Activated T-helper 17 cell treated with anti-CD3 and anti-CD28 coated beads, Interleukin-2, amount 50 U/mL, for 72 hours (primary cell): ENCODE measurements at places on chromosomes 6 and 20. TPM values are rescaled to one million over a fixed set of nuclear protein-coding genes. Genes with fewer than 3 reads are reported as not detected.
A peak's percentile ranks its signal among the peaks of the same experiment; 100 is the strongest.

Gene ADTRP
- total RNA-seq = 81.3 TPM

Gene VSTM2L
- total RNA-seq = not detected

Gene F13A1
- total RNA-seq = not detected

Gene EDEM2
- 22.9 TPM for total RNA-seq

Gene TNF
- 69.5 TPM for total RNA-seq

Gene FERMT1
- total RNA-seq = 0.13 TPM

Gene ZFP64
- total RNA-seq = 12.8 TPM

Gene EHMT2
- 55.3 TPM for total RNA-seq

Gene STX11
- total RNA-seq = 25.9 TPM

Gene CLPSL1
- total RNA-seq = not detected

Gene DHX35
- total RNA-seq = 13.4 TPM

Gene SLA2
- total RNA-seq = 42.4 TPM

GRCh38 chr6:74964871-74965441, 240.9 kb downstream of the COL12A1 start:
- no peak overlapping the region for H3K4me3 ChIP-seq
- H3K27ac ChIP-seq = no peak overlapping the region
- H3K4me1 ChIP-seq = no peaks in the 10 kb centered on the region
- no peaks in the 10 kb centered on the region for H3K36me3 ChIP-seq
- H3K27me3 ChIP-seq = no peaks in the 10 kb centered on the region

DNA sequence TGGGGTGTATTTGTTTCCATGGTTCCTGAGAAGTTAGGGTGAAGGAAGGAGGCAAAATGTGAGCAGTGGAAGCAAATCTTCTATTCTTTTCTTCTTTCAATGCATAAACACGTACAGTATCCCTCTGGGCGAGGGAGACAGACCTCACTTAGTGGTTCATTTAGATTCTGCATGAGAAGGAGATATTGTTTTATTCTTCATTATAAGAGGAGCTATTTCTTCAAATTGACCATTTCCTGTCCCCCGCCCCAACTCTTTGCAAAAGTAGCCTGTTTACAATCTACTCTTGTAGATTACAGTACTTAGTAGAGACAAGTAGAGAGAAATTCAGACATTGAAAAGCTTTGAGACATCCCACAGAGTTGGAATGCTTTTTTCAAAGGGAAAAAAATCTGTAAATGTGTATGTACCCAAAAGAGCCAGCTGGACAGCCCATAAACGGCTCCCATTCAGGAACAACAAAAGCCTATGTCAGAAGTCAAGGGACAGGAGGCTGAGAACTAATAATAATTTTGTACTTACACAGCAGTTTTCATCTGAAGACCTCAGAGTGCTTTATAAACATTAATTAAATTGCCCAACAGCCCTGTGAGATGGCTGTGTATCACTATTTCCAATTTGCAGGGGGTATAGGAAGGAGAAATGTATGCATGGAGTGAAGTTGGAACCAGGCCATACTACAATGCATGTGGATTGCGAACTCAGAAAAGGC, 23.9 kb downstream of the CD83 start:
- H3K4me1 ChIP-seq = peaks cover 4% of the 10 kb centered on the region
- H3K4me3 ChIP-seq = no peak overlapping the region
- no peaks in the 10 kb centered on the region for H3K27me3 ChIP-seq
- no peak overlapping the region for H3K27ac ChIP-seq
- ATAC-seq = no peak

DNA sequence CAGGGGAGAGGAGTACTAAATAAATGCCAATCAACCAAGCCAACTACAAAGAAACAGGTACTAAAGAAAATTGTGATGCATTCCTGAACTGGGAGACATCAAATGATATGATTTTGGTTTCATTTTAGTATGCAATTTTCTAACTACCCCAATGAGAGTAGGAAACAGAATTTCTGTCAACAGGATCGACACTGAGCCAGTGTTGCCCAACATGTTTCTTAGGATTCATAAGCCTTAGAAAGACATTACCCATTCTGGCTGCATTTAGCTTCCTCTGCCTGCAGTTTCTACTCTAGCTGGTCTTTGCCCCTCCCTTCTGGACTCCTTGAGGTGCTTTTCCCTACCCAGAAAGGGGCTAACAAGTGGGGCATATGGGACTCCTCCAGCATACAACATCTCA, 49.8 kb downstream of the KCTD20 start:
- no peak for ATAC-seq
- H3K4me3 ChIP-seq = no peak overlapping the region
- peaks cover 10% of the 10 kb centered on the region for H3K4me1 ChIP-seq
- H3K27me3 ChIP-seq = no peaks in the 10 kb centered on the region

GRCh38 chr6:34441526-34441925, 15.7 kb upstream of the RPS10 start:
- no peak for ATAC-seq
- H3K27ac ChIP-seq = no peak overlapping the region
- no peaks in the 10 kb centered on the region for H3K27me3 ChIP-seq
- no peaks in the 10 kb centered on the region for H3K36me3 ChIP-seq
- H3K4me1 ChIP-seq = no peaks in the 10 kb centered on the region
- H3K4me3 ChIP-seq = no peak overlapping the region

DNA sequence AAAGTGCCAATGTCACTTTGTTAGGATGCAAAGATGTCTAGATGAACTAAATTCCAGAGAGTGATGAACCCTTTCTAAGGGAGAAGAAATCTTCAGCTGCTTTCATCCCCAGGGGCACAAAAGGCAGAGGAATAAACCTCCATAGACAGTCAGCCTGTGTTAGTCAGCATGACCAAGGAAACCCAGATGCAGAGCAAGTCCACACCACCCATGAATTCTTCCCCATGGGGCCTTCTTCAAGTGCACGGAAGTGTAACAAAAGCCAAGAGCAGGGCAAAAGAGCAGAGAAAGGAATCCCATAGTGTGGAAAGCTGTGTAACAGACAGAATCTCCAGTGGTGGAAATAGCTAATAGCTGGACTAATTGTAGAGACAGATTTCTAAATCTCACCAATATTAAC, 50.0 kb downstream of the DCDC2 start:
- H3K27me3 ChIP-seq = peaks cover 15% of the 10 kb centered on the region
- H3K4me3 ChIP-seq = no peak overlapping the region
- H3K27ac ChIP-seq = no peak overlapping the region

DNA sequence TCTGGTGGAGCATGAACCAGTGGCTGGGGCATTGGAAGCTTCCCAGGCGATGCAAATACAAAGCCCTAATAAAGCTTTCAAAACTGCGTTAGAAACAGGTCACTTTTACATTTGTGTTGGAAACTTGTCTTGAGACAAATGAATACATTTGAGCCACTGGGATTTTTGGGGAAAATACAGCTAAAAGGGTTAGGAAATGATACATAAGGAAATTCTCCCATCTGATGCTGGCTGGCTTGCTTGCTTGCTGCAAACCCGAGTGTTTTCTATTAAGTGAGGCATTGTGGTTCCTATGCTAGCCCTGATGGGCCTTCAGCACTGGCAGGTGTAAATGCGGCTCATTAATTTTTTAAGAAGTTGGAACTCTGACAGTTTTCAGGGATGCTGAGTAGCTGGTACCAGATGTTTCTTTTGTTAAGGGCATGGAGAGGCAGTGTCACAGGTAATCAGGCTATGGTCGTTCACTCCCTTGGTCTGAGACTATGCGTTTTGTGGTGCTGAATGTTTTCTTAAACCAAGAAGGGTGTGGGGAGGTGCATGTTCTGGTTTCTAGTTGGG, 35.2 kb downstream of the RREB1 start:
- peak overlapping the region; percentile 23 for H3K4me3 ChIP-seq
- H3K4me1 ChIP-seq = peaks cover 47% of the 10 kb centered on the region
- no peaks in the 10 kb centered on the region for H3K36me3 ChIP-seq
- no peak overlapping the region for H3K27ac ChIP-seq
- no peaks in the 10 kb centered on the region for H3K27me3 ChIP-seq
- ATAC-seq = no peak

GRCh38 chr6:144285798-144286502, 815 bp downstream of the UTRN start:
- peak; percentile 53 for ATAC-seq
- H3K4me1 ChIP-seq = peaks cover 8% of the 10 kb centered on the region
- peak overlapping the region; percentile 83 for H3K27ac ChIP-seq
- H3K27me3 ChIP-seq = peaks cover 2% of the 10 kb centered on the region
- H3K4me3 ChIP-seq = peak overlapping the region; percentile 84

GRCh38 chr20:43023836-43024235, 165.9 kb downstream of the PTPRT start:
- no peak overlapping the region for H3K4me3 ChIP-seq
- H3K4me1 ChIP-seq = no peaks in the 10 kb centered on the region
- H3K27me3 ChIP-seq = no peaks in the 10 kb centered on the region
- H3K27ac ChIP-seq = no peak overlapping the region
- ATAC-seq = no peak

GRCh38 chr6:46947497-46947896, 25.8 kb upstream of the ADGRF5 start:
- no peaks in the 10 kb centered on the region for H3K36me3 ChIP-seq
- H3K4me1 ChIP-seq = no peaks in the 10 kb centered on the region
- ATAC-seq = no peak

- H3K4me3 ChIP-seq = no peak overlapping the region
- ATAC-seq = no peak
- no peaks in the 10 kb centered on the region for H3K4me1 ChIP-seq
- H3K27ac ChIP-seq = no peak overlapping the region
- no peaks in the 10 kb centered on the region for H3K36me3 ChIP-seq
These were observed 4.4 kb downstream of the MYLK2 start for GRCh38 chr20:31823360-31824124.

DNA sequence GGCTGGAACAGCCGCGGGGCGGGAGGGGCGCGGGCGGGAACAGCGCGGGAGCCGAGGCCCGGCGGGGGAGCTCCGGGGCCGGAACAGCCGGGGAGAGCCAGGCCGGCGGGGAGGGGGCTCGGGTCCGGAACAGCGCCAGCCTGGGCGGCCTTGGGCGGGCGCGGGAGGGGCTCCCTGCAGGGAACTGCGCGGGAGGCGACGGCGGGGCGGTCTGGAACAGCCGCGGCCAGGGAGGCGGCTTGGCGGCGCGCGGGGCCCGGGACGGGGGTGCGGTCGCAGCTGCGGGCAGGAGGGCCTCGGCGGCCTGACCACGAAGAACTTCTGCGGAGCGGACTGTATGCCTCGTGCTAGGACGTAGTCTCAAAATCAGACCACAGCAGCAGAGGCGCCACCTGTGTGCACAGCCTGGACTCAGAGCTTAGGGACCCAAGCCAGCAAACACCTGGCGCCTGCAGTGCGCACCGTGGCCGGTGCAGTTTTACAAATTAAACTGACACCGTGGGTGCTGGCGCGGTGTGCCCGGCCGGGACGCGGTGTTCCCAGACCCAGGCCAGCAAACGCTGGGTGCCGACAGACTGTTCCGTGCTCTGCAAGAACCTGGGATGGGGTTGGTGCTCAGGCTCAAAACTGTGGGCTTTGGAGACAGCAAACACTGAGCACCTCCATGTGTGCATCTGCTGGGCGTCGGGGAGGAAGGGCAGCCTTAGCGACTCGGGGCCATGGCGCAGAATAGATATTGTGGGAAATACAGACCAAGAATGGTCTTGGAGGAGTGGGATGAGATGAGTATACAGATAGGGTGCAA, 572 bp downstream of the ZNF341 start:
- H3K4me1 ChIP-seq = peaks cover 13% of the 10 kb centered on the region
- ATAC-seq = peak; percentile 73
- H3K27me3 ChIP-seq = no peaks in the 10 kb centered on the region
- no peak overlapping the region for H3K27ac ChIP-seq
- no peaks in the 10 kb centered on the region for H3K36me3 ChIP-seq

DNA sequence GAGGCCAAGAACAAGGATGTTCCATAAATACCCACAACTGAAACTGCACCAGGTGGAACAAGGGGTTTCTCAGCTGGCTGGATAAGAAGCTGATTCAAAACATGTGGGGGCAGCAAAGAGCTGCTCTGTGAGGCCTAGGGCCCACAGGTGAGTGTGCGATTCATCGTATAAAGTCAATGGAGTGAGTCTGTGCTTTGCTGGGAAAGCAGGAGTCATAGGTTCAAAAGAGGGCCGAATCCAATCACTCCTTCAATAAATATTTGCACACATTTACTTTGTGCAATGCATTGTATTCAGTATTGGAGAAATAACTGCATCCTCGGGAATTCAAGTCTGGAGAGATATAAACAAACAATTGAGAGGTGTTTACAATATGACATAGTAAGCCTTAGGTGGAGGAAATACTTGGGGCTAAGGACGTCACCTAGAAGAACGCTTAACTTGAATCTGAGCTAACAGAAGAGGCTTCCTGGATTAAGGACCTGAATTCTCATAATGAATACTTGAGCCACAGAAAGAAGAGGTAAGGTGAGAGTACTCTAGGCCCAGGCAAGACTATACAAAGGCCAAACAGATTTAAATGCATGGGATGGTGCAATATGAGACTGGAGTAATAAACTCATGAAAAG, 83.7 kb upstream of the TMEM30A start:
- H3K4me1 ChIP-seq = no peaks in the 10 kb centered on the region
- no peak overlapping the region for H3K27ac ChIP-seq
- no peak for ATAC-seq
- H3K4me3 ChIP-seq = no peak overlapping the region
- H3K36me3 ChIP-seq = no peaks in the 10 kb centered on the region

GRCh38 chr20:18431206-18431605, 35.6 kb downstream of the DZANK1 start:
- no peaks in the 10 kb centered on the region for H3K36me3 ChIP-seq
- H3K4me1 ChIP-seq = no peaks in the 10 kb centered on the region
- no peak for ATAC-seq
- H3K27me3 ChIP-seq = no peaks in the 10 kb centered on the region
- H3K27ac ChIP-seq = no peak overlapping the region
- H3K4me3 ChIP-seq = no peak overlapping the region

DNA sequence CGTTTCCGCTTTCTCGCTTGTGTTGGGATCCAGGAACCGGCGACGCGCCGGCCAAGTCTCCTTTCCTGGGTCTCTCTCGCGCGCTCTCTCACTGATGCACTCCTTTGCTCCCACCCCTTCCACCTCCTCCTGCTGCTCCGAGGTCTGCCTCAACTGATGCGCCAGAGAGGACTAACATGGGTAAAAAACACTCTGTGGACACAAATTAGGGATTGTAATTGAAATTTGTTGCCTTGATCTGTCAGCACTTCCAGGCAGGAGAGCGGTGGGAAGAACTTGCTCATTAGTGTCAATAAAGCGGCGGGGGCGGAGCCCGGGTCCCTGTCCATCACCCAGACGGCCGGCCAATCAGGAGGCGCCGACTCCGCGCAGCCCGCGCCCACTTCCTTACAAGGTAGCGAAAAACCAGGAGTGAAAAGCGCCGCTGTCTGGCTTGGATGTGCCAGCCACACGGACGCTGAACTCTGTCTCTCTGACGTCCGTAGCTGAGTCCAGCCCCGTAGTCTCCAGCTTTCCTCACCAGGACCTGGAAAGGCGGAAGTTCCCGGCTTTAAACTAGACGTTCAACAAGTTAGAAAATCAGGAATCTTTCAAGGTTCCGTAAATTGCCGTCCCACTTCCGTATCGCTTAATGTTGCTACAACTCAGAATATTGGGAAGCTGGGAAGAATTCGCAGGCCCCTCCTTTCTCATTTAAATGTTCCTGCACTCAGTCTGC, at the start of gene TBX18:
Gene TBX18 (minus strand): TSS at position 267 of the 718 bp plus-strand sequence. CDS start 417 bp downstream, outside the sequence.
- H3K27me3 ChIP-seq = peaks cover 57% of the 10 kb centered on the region
- no peak within 1 kb of the TSS for H3K27ac ChIP-seq
- H3K4me3 ChIP-seq = peak within 1 kb of the TSS; percentile 38
- no peak for ATAC-seq
- H3K4me1 ChIP-seq = no peaks in the 10 kb centered on the region
- peaks cover 5% of the 10 kb centered on the region for H3K36me3 ChIP-seq

GRCh38 chr20:57826666-57827287, 117.0 kb upstream of the PMEPA1 start:
- H3K4me1 ChIP-seq = no peaks in the 10 kb centered on the region
- H3K27ac ChIP-seq = no peak overlapping the region
- no peak overlapping the region for H3K4me3 ChIP-seq

GRCh38 chr20:41329435-41330342, 10.9 kb upstream of the LPIN3 start:
- peak; percentile 100 for ATAC-seq
- no peaks in the 10 kb centered on the region for H3K27me3 ChIP-seq
- peak overlapping the region; percentile 57 for H3K27ac ChIP-seq
- H3K4me1 ChIP-seq = peaks cover 11% of the 10 kb centered on the region
- H3K36me3 ChIP-seq = no peaks in the 10 kb centered on the region
